ENCODE measurements at places on chromosomes 7 and 10.

GRCh38 chr10:43202224-43202656 lies 64.0 kb downstream of the CSGALNACT2 start:
- no peak for DNase-seq

GRCh38 chr10:68756766-68757165 lies 35.7 kb downstream of the CCAR1 start:
- DNase-seq: no peak

GRCh38 chr10:24701447-24701846 lies 22.2 kb downstream of the ARHGAP21 start:
- DNase-seq: no peak

DNA sequence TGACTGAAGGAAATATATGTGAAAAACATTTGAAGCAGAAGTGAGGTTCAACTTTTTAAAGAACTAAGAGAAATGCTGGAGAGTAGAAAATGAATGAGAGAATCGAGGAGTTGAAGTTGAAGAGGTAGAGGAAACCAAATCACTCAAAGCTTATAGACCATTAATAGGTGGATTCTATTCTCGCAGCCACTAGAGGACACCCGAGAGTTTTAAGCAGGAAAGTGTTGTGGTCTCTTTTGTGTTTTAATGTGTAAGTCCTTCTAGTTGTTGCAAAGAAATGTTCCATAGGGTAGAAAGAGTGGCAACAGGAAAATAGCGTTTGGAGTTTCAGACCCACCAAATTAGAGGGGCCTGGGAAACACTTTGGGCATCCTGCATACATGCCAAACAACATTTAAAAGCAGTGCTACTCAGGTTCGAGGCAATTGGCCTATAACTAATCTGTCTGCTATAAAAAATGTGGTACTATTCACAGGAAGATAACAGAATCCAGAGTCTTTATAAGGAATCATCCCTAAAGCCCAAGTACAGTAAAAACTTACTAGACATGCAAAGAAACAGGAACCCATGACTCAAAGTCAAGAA lies 75.3 kb upstream of the TAS2R16 start:
- DNase-seq: peak; percentile 16
